H54 (cell line): ENCODE measurements at places on chromosomes 1 and 21.

DNA sequence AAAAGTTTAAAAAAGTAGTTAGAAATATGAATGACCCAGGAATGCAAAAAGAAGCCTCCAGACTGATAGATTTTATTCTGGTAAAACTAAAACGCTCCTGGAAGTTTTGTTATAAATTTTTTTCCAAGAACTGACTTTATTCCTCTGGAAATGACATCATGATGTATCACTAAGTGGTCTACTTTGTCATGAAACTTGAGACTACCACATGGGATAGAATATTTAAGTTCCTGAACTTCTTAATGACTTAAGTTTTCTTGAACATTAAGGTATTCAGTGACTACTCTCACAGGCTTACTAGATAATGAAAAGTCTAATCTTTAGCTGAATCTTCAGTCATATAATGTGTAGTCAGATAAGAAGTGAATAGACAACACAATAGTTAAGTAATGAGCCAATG lies 842.2 kb downstream of the USP25 start:
- DNase-seq = no peak

GRCh38 chr1:21725748-21726392 lies 56.7 kb upstream of the RAP1GAP start:
- DNase-seq = no peak

DNA sequence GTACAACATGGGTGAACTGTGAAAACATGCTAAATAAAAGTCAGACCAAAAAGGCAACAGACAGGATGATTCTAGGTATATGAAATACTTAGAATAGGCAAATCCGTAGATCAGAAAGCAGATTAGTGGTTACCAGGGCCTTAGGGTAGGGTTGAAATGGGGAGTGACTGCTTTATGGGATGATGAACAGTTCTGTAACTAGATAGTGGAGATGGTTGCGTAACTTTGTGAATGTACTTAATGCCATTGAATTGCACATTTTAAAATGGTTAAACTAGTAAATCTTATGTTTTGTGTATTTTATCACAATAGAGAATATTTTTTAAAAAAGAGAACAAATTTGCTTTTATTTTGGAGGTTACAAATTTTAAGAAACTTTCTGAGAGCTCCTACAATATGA lies 17.4 kb downstream of the ZNF326 start:
- DNase-seq = no peak

- DNase-seq = peak; percentile 14
Observed at GRCh38 chr1:28751315-28752060, 14.7 kb downstream of the YTHDF2 start.

DNA sequence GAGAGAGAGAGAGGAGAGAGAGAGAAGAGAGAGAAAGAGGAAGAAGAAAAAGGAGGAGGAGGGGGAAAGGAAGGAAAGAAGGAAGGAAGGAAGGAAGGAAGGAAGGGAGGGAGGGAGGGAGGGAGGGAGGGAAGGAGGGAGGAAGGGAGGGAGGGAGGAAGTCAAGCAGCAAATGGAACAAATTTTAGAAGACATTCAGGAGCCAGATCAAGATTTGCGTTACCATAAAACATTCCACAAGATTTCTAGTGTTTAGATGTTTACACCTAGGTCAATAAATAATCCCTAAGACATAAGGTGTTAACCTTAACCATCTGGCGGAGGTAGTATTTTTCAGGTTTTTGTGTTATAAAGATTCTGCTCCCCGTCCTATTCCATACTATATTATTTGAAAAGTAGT lies 1320.1 kb upstream of the PRMT6 start:
- no peak for DNase-seq

DNA sequence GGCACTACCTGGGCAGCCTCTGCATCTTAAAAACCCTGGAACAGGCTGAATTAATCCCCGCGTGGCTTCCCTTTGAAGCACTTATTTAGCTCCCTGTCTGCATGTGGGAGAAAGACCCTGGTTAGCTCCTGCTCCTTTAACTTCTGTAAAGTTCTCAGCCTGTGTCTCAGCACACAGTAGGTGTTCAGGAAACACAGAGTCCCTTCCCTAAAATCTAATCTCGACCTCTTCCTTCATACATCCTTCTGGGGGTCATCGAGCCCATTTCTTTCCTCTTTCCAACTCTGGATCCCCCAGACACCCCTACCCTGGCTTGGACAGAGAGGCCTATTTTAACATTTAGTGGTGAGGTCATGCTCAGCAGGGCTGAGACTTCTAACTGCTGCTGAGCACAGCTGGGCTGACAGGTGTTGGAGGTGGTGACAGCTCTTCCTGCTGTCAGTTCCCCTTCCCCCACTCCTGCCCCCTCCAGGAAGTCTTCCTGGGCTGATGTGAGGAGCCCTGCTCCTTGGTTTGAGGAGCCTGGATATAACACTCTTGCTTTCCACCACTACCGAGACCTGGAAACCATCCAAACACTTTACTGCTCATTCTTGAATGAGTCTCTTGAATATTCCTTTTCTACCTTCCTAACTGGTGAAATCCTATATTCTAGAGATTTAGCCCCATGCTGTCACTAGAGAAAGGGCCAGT lies 5.3 kb downstream of the E2F2 start:
- no peak for DNase-seq

DNA sequence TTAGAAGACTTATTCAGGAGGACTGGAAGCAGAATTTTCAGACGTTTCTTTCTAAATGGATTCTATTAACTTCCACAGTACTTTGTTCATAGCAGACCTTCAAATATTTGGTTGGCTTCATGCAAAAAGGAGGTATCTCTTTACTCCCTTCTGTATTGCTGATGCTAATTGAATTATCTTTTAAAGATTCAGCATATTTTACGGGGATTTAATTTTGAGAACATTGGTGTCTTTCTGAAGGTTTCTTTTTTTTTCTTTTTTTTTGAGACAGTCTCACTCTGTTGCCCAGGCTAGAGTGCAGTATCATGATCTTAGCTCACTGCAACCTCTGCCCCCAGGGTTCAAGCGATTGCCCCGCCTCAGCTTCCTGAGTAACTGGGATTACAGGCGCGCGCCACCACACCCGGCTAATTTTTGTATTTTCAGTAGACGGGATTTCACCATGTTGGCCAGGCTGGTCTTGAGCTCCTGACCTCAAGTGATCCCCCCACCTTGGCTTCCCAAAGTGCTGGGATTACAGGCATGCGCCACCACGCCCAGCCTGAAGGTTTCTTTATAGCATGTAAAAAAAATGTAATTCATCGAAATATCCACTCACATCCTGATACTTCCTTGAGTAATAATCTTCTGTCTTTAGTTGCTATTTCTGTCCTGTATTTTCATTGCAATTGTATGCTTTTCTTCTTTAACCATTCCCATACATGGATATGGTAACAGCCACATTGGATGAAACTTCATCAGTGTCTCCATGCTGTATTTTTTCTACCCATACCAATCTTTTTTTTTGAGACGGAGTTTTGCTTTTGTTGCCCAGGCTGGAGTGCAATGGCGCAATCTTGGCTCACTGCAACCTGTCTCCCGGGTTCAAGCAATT lies 14.5 kb downstream of the CNST start:
- DNase-seq = no peak

GRCh38 chr1:179856296-179856695 lies 21.3 kb downstream of the TOR1AIP2 start:
- DNase-seq = no peak

DNA sequence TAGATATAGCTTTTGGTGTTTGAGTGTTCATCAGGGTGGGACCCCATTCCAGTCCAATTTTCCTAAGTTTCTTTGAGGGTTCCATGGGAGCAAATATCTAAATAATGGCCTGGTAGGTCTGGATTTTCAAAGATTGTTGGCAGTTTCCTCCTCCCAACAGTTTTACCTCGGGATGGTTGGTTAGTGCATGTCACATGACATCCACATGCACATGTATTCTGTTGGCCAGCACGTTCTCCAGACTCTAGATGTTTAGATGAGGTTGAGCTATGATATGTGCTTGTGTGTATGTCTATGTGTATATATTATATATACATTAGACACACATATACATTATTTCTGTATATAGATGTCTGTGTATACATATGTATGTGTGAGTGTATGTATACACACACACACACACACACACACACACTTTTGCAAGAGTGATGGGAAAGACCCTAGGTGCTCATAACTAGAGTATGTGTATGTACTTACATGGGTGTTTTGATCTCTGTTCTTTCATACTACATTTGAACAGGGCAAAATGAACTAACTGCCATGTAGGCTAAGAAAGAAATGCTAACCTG lies 5.6 kb downstream of the RGS4 start:
- no peak for DNase-seq

GRCh38 chr1:94543893-94544635 lies 2.5 kb upstream of the F3 start:
- DNase-seq = no peak

GRCh38 chr1:218480588-218481099 lies 135.5 kb downstream of the TGFB2 start:
- DNase-seq = no peak

- no peak for DNase-seq
Observed at GRCh38 chr1:36781098-36781497, 253.2 kb downstream of the GRIK3 start.

DNA sequence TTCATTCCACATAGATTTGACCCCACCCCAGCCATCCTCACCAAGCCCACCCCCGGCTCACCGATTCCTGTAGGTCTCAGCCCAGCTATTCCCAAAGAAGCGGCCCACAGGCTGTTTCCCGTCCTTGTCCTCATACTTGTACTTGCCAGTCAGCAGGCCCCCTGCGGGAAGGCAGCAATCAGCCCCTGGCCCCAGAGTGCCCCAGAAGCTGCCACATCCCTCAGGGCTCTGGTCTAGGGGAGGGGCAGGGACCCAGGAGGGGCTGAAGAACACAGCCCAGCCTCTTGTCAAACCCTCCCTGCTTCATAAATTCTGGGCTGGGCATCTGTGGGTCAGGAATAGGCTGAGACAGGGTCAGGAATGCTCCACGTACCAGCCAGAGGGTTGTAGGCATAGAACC lies 5.0 kb downstream of the AKR7A2 start:
- no peak for DNase-seq

DNA sequence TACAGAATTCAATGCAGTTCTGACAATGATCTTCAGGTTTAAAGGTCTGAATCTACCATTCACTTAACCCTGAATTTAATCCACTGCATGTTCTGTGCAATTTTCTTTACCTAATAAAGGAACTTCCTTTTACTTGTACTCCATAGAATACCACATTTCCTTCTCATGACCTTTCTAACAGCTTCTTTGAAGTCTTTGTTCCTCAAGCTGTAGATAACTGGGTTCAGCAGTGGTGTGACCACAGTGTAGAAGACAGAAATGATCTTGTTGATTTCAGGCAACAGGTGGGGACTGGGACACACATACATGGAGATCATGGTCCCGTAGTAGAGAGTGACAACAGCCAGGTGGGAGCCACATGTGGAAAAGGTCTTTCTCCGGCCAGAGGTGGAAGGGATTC lies 878 bp downstream of the OR11L1 start:
- DNase-seq = no peak

DNA sequence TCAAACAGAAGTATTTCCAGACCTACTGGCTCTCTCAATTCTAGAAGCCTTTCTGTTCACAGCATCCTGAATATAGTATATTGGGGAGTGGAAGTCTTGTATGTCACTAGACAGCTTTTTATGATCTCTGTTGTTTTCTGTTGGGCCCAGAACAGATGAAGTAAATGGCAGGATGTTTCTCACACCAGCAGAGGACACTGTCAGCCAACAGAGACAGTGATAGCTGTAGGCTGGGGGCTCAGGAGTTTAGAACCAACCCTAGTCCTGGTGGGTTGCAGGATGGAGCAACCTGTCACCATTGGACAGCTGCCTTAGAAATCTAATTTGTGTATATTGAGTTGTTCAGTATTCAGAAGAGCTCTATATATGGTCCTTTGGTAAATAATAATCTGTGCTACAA lies 16.9 kb downstream of the AGO1 start:
- DNase-seq = no peak

GRCh38 chr1:38353956-38354355 lies 307.4 kb upstream of the POU3F1 start:
- no peak for DNase-seq

DNA sequence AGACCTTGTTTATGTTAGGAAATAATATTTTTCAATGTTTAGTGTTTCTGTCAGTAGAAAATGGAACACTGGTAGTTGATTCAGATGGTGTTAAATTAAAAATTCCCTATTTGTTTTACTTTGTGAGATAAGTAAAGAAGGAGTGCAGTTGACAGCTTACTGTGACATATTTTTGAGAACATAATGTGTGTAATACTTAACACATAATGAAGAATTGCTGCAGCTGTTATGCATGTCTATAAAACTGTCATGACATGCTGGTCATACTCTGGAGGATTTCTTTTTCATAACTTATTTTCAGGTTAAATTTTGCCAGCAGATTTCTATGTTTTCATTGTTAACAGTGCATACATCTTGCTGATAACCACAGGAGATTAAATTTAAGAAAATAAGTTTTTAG lies 296.1 kb downstream of the CTH start:
- DNase-seq = no peak

- no peak for DNase-seq
Observed at GRCh38 chr1:208928349-208929010, 655.0 kb upstream of the CAMK1G start.

- DNase-seq = no peak
Observed at GRCh38 chr1:7371926-7372325, 399.2 kb upstream of the VAMP3 start.

DNA sequence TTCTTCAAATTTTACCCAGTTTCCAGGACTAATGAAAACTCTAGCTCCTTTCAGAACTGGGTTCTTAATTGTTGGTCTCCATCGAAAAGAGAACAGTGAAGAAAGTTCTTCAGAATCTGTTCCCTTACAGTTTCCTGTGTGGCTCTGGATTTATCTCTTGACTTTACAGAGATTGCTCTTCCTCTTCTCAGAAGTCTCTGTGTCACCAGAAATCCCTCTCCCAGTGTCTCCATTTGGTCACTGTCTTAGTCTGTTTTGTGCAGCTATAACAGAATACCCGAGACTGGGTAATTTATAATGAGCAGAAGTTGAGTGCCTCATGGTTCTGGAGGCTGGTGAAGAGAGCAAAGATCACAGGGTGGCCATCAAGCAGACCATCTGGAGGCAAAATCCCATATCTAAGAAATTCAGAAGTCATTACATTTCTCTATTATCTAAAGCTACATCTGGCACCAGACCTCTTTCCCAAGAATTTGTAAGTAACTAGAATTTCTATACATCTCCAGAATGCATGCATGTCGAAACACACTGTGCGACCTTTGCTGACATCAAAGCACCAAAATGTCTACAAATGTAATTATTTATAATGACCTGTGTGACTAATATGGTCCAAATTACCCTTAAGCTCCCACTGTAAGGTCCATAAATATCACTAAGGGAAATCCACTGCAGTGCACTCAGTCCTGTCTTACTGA lies 65.4 kb upstream of the KRTAP19-8 start:
- no peak for DNase-seq

GRCh38 chr1:93681101-93681988 lies at the start of gene BCAR3:
Gene BCAR3, minus strand, starts transcription at chr1:93681837. Its CDS starts 6,907 bp downstream, at chr1:93674930.
- DNase-seq = no peak

GRCh38 chr1:211843018-211843417 lies 12.5 kb upstream of the LPGAT1 start:
- no peak for DNase-seq
